Neural crest cell (in vitro differentiated cells): ENCODE measurements at places on chromosomes 7 and 10. TPM values are rescaled to one million over a fixed set of nuclear protein-coding genes. Genes with fewer than 3 reads are reported as not detected.

GRCh38 chr10:23448802-23449570 lies 10.1 kb downstream of the OTUD1 start:
- no peak for DNase-seq

GRCh38 chr7:24721481-24722001 lies 35.7 kb downstream of the GSDME start:
- no peak for DNase-seq

LRRC61 gene
- total RNA-seq: 23.2 and 26.3 TPM in 2 replicates

TMEM196 gene
- 0.55 and 0.65 TPM in 2 replicates for total RNA-seq

SLC13A1 gene
- not detected in 2 replicates for total RNA-seq

TAS2R40 gene
- not detected in 2 replicates for total RNA-seq

DNA sequence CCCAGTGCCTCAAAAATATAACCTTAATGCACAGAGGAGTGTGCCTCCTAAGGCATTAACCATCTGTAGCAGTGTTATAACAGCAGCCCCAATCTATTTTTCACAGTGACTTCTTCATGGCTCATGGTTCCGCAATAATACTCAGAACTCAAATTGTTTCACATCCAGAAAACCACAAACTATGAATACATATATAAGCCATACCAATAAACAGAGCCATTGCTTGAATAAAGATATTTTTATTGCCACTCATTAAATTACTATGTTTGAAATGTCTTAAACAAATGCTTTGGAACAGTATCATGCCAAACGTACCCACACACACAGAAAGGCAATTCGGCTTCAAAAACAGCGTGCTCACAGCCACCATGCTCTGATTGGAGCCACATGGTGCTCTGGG lies 629.3 kb upstream of the NRP1 start:
- no peak for DNase-seq

LRRC4 gene
- 67.5 and 67.6 TPM in 2 replicates for total RNA-seq

- DNase-seq: no peak
Observed at GRCh38 chr10:6074489-6075301, 12.5 kb upstream of the IL2RA start.

- DNase-seq: no peak
Observed at GRCh38 chr10:58773341-58773740, 260.7 kb downstream of the BICC1 start.

UTF1 gene
- not detected in 2 replicates for total RNA-seq

DNA sequence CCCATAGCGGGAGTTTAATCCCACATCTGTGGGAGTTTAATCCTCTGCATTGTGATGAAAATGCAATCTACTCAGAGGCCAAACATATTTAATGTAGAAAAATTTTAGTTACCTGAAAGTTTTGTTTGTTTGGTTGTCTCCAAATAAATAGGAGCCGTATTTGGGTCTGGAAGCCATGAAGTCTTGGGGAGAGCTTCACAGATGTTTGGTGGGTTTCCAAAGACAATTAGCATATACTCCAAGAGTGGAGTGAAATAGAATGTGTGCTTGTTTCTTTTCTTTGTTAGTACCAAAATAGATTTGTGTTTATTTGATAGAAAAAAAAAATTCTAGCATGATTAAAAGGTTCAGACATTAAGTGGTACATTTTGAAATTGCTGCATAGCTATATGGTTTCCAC lies 50.9 kb downstream of the ANK3 start:
- DNase-seq: no peak

GIMAP1 gene
- total RNA-seq: not detected in 2 replicates

TSPAN33 gene
- total RNA-seq: 15.9 and 16.7 TPM in 2 replicates

- DNase-seq: no peak
Observed at GRCh38 chr10:13820119-13820963, 233.6 kb downstream of the PRPF18 start.

DNA sequence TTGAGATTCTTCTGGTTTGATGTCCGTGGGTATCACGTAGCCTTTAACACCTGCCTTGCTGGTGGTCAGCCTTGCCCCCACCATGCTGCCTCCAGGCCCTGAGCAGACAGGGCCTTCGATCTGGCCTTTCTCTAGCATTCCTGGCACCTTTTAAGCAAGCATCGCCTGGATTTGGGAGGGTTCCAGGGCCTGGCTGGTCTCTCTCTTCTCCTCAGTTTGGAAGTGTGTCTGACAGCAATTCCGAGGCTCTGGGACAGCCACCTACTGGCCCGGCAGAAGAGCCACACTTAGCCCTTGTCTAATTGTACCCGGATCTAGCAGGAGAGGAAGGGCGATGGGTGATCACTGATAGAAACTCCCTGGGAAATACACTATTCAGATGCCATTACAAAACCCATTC lies 441.3 kb upstream of the MKI67 start:
- DNase-seq: no peak

GRCh38 chr10:58697691-58698090 lies 185.0 kb downstream of the BICC1 start:
- no peak for DNase-seq

DNA sequence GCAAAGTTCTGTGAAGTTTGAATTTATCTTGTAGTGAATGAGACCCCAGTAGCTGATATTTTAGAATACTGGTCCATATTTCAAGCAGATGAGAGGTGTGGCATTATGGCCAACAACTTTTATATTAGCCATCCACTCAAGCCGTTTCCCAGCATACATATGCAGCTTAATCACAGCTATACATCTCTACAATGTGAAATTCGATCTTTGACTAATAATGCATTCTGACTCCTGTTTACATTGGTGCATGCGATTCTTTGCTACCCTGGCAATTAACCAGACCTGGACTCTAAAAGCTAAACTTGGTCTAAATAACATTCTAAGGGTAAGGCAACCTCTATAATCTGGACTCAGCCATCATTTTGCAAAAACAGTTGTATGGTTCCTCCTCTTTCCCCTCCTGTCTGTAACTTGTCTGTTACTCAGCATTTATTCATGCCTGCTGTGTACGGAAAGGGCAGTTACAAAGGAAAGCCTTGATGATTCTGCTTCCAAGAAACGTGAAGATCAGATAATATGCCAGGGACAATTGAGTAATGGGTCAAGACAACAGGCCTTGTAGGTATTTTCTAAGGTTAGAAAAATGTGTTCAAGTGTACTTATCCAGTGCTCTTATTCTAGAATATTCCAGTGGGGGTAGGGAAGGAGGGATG lies 50.6 kb downstream of the PNLIPRP2 start:
- no peak for DNase-seq

GRCh38 chr7:93226310-93226709 lies at the start of gene HEPACAM2:
Gene HEPACAM2 (minus strand): TSS chr7:93226469.
- no peak for DNase-seq

- DNase-seq: no peak
Observed at GRCh38 chr10:63003816-63004453, 129.2 kb upstream of the NRBF2 start.

DNA sequence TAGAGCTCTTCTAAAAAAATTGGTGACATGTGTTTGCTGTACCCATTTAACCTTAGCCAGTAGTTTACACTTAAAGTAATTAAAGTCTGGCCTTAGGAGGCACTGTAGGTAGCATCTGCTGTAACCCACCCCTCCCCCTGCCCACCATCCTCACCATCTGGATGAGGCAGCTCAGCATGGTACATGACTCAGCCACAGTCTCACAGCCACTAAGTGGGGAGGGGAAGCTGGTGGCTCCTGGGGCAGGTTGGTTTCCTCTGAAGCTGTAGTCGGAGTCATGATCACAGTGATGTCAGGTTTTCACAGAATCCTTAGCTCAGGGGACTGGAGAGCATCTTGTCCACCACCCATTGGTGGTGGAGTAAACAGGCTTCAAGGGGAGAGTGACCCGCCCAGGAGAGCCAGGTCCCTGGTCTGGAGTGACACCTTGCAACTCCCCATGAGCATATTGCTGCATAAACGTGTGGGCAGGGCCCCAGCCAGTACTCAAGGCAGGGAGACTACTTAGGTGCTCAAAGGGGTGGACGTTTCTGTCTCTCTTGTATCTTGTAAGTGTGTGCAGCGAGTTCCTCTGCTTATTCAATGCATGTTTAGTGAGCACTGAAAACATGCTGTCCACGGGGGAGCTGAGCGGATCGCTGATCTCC lies 125.9 kb downstream of the GRK5 start:
- DNase-seq: no peak

- DNase-seq: no peak
Observed at GRCh38 chr10:30750971-30751677, 121.6 kb upstream of the LYZL2 start.

GRCh38 chr7:158073845-158074840 lies 513.5 kb downstream of the PTPRN2 start:
- no peak for DNase-seq

TFR2 gene
- 1.7 and 2.4 TPM in 2 replicates for total RNA-seq
